Tibial nerve (tissue), 4 donors: ENCODE measurements at places on chromosomes 13 and 19. TPM values are rescaled to one million over a fixed set of nuclear protein-coding genes. Genes with fewer than 3 reads are reported as not detected.

DNA sequence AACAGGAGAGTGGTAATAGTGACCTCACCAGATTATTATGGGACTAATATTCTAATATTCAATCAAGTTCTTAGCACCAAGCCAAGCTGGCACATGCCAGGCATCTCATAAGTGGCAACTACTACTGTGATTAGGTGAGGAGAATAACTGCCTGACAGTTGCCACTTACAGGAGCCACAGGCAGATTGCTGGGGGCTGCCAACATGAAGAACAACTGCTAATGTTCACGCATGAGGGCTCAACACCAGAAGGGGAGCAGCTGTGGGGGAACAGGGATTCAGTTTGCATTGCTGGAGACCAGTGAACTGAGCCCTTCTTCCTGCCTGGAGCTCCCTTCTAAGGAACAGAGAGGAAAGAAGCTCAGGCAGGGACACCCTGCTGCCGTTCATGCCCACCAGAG lies 504.5 kb downstream of the FOXO1 start:
- H3K27me3 ChIP-seq: no peaks in the 10 kb centered on the region
- no peaks in the 10 kb centered on the region for H3K4me1 ChIP-seq
- DNase-seq: no peak
- H3K4me3 ChIP-seq: no peak overlapping the region
- H3K27ac ChIP-seq: no peak overlapping the region
- no peaks in the 10 kb centered on the region for H3K36me3 ChIP-seq

DNA sequence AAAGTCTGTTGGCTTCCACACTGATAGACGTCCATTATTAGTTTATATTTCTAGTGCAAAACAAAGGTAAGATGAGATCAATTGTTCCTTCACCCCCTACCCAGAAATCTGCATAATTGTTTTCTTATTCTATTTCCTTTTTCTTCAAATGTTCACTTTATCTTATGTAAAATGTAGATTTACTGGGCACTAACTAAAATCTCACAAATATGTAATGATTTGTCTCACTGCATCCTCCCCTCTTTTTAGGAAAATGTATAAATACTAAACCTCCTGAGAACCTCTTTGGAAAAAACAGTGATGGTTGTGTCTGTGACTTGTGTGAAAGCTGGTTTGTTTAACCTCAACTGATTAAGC lies 1377.2 kb upstream of the MIR17HG start:
- H3K4me3 ChIP-seq: no peak overlapping the region
- DNase-seq: no peak
- no peaks in the 10 kb centered on the region for H3K27me3 ChIP-seq
- H3K27ac ChIP-seq: no peak overlapping the region
- H3K4me1 ChIP-seq: no peaks in the 10 kb centered on the region

- peak overlapping the region; percentile 14 for H3K27ac ChIP-seq
- no peaks in the 10 kb centered on the region for H3K4me1 ChIP-seq
- no peaks in the 10 kb centered on the region for H3K27me3 ChIP-seq
- H3K36me3 ChIP-seq: peaks cover 7% of the 10 kb centered on the region
- DNase-seq: no peak
Observed at GRCh38 chr19:35279985-35280821, 2.1 kb upstream of the HAMP start.

The ICAM4 gene
- not detected for total RNA-seq

The DHX34 gene
- total RNA-seq: 13.5 TPM

DNA sequence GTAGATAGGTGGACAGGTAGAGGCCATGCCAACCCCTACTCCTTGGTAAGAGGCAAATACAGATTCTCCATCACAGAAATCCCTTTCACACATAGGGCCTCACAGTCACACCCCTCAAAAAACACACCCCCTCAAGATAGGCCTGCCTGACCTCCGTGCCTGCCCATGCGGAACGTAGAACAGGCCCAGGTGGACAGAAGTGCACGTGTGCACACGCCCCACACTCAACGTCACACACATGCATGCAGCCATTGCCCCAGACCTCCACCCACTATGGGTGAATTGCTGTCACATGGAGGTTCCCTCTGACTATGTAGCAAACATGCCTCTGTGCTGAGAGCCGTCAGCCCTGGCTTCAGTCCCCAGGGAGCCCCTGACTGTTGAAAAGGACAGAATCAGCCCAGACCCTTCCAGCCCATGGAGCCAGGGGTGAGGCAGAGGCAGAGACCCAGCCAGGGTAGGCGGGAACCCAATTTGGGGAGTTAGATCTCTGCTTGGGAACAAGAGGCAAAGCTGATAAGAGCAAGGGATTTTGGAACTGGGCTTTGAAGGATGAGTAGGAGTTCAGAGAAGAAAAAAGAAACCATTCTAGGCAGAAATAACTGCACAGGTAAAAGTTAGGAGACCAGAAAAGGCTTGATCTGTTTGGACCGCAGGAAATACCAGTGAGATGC lies 3.1 kb downstream of the ANKRD24 start:
- no peak overlapping the region for H3K27ac ChIP-seq
- no peak for DNase-seq
- no peaks in the 10 kb centered on the region for H3K36me3 ChIP-seq
- H3K4me1 ChIP-seq: peaks cover 27% of the 10 kb centered on the region
- H3K27me3 ChIP-seq: peaks cover 17% of the 10 kb centered on the region
- no peak overlapping the region for H3K4me3 ChIP-seq

DNA sequence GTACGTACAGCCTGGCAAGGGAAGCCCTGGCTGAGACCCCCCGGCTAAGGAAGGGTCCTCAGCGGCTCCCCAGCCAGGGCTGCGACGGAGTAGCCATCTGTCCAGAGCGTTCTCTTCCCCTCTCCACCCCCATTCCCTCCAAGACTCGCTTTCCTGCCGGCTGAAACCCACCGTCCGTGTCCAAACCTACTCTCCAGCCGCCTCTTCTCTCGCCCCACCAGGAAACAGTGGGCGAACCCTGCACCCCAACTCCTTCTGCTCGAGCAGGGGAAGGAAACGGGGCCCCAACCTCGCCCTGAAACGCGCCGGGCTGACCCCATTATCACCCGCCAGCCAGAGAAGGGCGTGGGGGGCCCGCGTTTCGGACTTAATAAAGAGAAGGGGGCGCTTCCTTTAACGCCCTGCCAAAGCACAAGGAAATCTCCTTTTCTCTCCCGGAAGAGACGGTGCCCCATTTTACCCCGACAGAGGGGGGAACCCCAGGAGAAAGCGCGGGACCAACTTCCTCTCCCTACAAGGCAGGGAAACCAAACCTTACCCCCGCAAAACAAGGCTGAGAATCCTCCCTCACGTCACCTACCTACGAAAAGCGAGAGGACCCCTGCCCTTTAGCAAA lies 2.5 kb downstream of the ZC3H4 start:
- H3K4me3 ChIP-seq: peak overlapping the region; percentile 77
- H3K4me1 ChIP-seq: peaks cover 41% of the 10 kb centered on the region
- no peaks in the 10 kb centered on the region for H3K27me3 ChIP-seq
- DNase-seq: no peak

The GSX1 gene
- not detected for total RNA-seq

The NLRP7 gene
- not detected for total RNA-seq

- no peak for DNase-seq
- H3K4me1 ChIP-seq: no peaks in the 10 kb centered on the region
- H3K36me3 ChIP-seq: no peaks in the 10 kb centered on the region
- no peaks in the 10 kb centered on the region for H3K27me3 ChIP-seq
- H3K4me3 ChIP-seq: no peak overlapping the region
- H3K27ac ChIP-seq: no peak overlapping the region
Observed at GRCh38 chr13:88097541-88097940, 426.4 kb downstream of the SLITRK5 start.

DNA sequence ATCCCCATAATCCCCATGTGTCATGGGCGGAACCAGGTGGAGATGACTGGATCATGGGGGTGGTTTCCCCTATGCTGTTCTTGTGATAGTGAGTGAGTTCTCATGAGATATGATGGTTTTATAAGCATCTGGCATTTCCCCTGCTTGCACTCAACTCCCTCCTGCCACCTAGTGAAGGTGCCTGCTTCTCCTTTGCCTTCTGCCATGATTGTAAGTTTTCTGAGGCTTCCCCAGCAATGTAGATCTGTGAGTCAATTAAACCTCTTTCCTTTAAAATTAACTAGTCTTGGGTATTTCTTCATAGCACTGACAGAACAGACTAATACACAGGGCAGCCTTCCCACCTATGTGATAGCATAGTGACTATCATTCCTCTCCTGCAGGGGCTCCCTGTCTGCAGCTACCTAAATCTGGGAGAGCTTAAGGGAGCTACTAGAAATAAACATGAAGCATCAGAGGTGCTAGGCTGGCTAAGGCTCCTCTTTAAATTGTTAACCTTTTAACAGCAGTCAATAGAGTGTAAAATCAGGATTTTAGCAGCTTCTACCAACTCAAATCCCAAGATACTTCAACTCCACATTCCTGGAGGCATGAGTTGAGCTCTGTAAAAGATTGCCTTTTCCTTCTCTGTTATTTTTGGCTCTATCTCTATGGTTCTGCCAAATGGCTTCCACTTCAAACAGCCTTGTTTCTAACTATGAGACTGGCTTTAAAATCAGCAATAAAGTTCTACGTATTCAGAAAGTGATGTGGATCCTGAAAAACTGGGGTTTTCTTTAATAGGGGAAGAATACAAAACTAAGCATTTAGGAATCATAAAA lies 112.3 kb downstream of the VWA8 start:
- DNase-seq: no peak
- H3K27me3 ChIP-seq: no peaks in the 10 kb centered on the region
- H3K4me1 ChIP-seq: peaks cover 6% of the 10 kb centered on the region
- H3K27ac ChIP-seq: no peak overlapping the region

DNA sequence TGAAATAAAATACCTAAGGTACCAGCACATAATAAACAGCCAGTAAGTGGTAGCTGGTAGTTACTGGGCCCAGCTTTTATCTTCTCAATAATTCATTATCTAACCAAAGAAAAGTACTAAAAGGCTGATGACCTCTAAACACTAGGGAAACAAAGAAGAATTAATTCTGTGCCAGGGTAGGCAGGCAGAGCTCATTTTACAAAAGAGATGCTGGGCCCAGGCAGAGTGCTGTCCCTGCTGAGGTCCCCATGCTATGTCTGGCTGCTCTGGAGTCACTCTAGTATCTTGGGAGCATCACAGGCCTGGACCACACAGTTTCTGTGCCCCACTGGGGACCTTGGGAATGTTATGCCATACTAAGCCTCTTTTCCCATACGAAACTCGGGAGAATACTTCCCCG lies 18.2 kb downstream of the ZNF507 start:
- no peak for DNase-seq
- H3K36me3 ChIP-seq: no peaks in the 10 kb centered on the region
- H3K27me3 ChIP-seq: no peaks in the 10 kb centered on the region
- peak overlapping the region; percentile 58 for H3K27ac ChIP-seq
- H3K4me1 ChIP-seq: peaks cover 43% of the 10 kb centered on the region
- no peak overlapping the region for H3K4me3 ChIP-seq

The OR4F17 gene
- not detected for total RNA-seq
